ENCODE measurements at places on chromosomes 12 and 14.
A peak's percentile ranks its signal among the peaks of the same experiment; 100 is the strongest.

DNA sequence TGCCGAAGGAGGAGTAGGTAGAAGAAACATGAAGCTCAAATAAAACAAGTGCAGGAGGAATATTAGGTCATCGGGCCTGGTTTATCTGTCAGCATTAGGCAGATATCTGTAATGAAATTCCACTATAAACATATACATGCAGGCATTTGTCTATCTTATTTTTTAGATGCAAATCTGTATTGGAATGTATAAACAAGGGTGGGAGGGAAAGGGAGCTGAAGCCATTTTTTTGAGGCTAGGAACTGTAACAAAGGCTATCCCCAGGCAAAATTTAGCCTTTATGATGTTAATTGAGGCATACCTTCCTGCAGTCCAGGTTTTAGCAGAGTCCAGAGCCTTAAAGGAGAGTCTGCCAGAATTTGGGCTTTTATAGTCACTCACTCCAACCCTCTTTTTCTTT lies 72.5 kb downstream of the PHLDA1 start:
- no peak for DNase-seq

- DNase-seq, result no peak
These were observed 213.9 kb downstream of the RAD51B start for GRCh38 chr14:68033336-68033932.

GRCh38 chr14:34069854-34070582 lies 119.1 kb upstream of the EGLN3 start:
- no peak for DNase-seq

DNA sequence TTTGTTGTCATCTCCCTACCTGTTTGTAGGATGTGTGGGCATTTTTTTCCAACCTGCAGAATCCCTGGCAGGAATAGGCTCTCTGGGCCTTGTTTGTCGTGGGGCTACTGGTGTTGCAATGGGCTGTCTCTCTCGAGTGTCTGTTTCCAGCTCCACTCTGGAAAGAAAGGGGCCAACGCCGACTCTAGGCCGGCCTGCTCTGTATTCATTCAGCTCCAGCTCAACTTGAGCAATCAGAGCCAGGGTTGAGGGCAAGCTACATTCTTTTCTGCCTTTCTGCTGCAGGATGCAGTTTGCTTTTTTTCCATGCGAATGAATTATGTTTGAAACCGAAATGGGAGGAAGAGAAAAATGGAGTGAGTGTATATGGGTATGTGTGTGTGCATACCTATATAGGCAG lies 2.3 kb downstream of the JDP2 start:
- DNase-seq, result no peak

DNA sequence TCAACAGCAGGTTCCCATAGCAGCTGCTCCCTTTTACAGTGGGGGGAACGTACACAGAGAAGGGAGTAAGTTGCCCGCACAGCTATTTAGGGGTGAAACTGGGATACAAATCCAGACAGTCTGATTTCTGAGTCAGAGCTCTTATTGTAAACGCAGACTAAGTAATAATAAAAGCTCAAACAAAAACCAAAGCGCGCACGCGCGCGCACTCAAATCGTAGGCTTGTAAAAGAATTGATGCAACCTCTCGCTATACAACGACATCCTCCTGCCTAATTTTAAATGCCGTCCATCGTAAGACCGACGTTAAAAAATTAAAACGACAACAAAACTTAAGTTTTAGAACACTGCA lies 747 bp upstream of the DACT1 start:
- DNase-seq, result no peak

DNA sequence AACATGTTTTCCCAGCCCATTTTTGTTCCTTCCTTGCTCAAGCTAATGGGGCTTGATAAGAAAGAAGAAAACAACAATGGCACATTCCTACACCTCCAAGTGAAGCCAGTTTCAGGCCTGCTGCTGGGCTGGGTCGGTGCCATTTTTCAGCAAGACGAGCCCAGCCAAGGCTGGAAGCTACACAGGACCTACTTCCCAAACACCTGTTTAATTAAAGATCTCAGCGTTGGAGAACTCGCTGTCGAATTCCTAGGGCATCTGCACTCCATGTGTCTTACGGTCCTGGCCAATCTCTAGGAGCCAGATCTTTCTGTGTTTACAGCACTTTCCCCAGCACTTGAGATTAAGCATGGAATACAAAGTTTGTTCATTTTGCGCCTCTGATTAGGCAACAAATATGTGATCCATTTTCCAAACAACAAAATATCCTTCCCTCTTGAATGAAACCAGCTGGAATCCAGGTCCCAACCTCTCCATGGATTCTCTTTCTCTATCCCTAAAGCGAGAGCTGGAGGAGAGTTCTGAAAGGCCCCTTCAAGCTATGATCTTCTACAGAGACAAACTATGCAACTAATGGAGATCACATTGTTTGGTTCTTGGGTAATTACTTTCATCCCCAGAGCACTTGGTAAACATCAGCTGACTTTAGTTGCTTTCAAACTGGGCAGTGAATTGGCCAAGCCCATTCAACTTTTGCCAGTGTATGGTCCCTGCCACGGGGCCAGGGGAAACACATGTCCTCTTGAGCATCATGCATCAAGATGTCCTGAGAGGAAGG lies 34.3 kb upstream of the TC2N start:
- DNase-seq, result no peak

- DNase-seq, result no peak
These were observed 243 bp upstream of the TOMM20L start for GRCh38 chr14:58395562-58395811.

DNA sequence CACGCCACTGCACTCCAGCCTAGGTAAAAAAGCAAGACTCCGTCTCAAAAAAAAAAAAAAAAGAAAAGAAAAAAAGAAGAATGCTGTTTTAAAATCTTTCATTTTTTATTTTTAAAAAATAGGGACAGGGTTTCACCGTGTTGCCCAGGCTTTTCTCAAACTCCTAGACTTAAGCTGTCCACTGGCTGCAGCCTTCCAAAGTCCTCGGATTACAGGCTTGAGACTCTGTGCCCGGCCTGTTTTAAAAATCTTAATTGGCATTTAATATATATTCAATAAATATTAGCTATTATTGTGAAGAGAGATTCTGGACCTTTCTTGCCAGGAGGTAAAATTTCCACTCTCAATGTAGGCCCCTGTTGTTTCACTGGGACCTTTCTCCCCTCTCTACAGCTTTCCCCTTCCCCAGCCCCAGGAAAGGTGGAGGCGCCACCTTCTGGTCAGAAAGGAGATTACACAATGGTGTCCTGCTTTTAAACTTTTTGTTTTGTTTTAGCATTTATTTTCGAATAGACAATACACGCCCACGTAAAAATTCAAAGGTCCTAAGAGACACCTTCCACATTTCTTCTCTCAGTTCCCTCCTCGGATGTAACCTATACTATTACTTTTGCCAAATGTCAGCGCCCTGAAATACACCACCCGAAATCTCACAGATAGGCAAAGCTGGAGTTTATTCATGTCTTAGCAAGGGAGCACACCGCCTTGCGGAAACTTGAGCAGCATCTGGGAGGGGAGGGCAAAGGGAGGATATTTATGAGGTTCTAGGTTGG lies 23.8 kb upstream of the PHC1 start:
- peak; percentile 8 for DNase-seq

DNA sequence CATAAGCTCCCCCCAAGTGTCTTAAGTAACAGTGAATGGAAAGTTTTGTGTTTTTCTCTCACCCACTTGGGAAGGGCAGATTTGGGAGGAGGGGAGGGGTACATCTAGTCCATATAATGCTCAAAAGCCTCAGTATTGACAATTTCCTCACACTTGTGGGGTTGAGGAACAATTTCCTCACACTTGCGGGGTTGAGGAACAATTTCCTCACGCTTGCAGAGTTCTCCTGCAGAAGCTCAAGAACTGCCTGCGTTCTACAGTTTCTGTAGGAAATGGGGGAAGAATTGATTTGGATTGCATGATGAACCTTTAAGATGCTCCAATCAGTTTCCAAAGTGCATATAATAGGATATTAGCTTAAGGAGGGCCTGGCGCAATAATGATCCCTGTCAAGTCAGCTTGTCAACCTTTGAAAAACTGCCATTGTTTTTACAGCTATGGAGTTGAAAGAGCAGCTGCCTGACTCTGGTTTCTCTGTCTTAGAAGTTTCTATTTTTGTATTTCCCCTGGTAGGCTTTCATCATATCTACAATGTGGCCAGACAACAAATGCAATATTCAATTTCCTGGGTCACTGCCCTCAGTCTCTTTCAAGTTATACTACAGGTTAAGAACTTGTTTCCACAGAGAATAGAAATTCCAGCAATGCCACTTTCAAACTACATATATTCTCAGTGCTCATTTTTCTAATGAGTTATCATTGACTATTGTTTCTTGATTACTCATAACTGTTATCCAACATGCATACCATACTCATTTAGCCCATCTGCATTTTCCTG lies 66.5 kb downstream of the PLEKHG7 start:
- no peak for DNase-seq

GRCh38 chr14:93720076-93720815 lies 68.0 kb downstream of the PRIMA1 start:
- DNase-seq, result no peak

Measured in NCI-H1048 (cell line).